ENCODE measurements at places on chromosomes 12 and 14.
A peak's percentile ranks its signal among the peaks of the same experiment; 100 is the strongest.

GRCh38 chr12:42023733-42024494, 120.8 kb downstream of the GXYLT1 start:
- H3K4me3 ChIP-seq: peak overlapping the region; percentile 54
- no peaks in the 10 kb centered on the region for H3K27me3 ChIP-seq
- no peaks in the 10 kb centered on the region for H3K36me3 ChIP-seq
- H3K27ac ChIP-seq: no peak overlapping the region

- no peak for DNase-seq
- H3K27me3 ChIP-seq: no peaks in the 10 kb centered on the region
- no peak overlapping the region for H3K27ac ChIP-seq
- H3K4me3 ChIP-seq: no peak overlapping the region
- peaks cover under 1% of the 10 kb centered on the region for H3K36me3 ChIP-seq
- H3K4me1 ChIP-seq: peaks cover 11% of the 10 kb centered on the region
Measured at GRCh38 chr14:60758885-60759284, 24.3 kb downstream of the MNAT1 start.

GRCh38 chr12:32309811-32310736, 89.3 kb upstream of the FGD4 start:
- no peak for DNase-seq
- H3K27me3 ChIP-seq: no peaks in the 10 kb centered on the region
- H3K4me1 ChIP-seq: no peaks in the 10 kb centered on the region
- H3K4me3 ChIP-seq: no peak overlapping the region

GRCh38 chr14:46230540-46230939, 421.0 kb downstream of the RPL10L start:
- H3K4me1 ChIP-seq: no peaks in the 10 kb centered on the region
- no peaks in the 10 kb centered on the region for H3K27me3 ChIP-seq
- H3K4me3 ChIP-seq: no peak overlapping the region
- H3K36me3 ChIP-seq: no peaks in the 10 kb centered on the region
- DNase-seq: no peak

- H3K36me3 ChIP-seq: no peaks in the 10 kb centered on the region
- H3K27ac ChIP-seq: no peak overlapping the region
- no peaks in the 10 kb centered on the region for H3K4me1 ChIP-seq
- no peak overlapping the region for H3K4me3 ChIP-seq
Measured at GRCh38 chr12:46946137-46946536, 120.3 kb upstream of the SLC38A4 start.

GRCh38 chr12:42277396-42278127, 39.5 kb upstream of the YAF2 start:
- H3K4me1 ChIP-seq: no peaks in the 10 kb centered on the region
- H3K27me3 ChIP-seq: no peaks in the 10 kb centered on the region
- H3K36me3 ChIP-seq: no peaks in the 10 kb centered on the region
- no peak overlapping the region for H3K4me3 ChIP-seq

- H3K36me3 ChIP-seq: no peaks in the 10 kb centered on the region
- no peaks in the 10 kb centered on the region for H3K4me1 ChIP-seq
- DNase-seq: no peak
- no peak overlapping the region for H3K4me3 ChIP-seq
- no peak overlapping the region for H3K27ac ChIP-seq
Measured at GRCh38 chr12:42266579-42267230, 28.7 kb upstream of the YAF2 start.
